ENCODE measurements at places on chromosomes 2 and 18.

GRCh38 chr2:237452861-237453260 is 34.2 kb upstream of the MLPH start:
- no peak for DNase-seq

DNA sequence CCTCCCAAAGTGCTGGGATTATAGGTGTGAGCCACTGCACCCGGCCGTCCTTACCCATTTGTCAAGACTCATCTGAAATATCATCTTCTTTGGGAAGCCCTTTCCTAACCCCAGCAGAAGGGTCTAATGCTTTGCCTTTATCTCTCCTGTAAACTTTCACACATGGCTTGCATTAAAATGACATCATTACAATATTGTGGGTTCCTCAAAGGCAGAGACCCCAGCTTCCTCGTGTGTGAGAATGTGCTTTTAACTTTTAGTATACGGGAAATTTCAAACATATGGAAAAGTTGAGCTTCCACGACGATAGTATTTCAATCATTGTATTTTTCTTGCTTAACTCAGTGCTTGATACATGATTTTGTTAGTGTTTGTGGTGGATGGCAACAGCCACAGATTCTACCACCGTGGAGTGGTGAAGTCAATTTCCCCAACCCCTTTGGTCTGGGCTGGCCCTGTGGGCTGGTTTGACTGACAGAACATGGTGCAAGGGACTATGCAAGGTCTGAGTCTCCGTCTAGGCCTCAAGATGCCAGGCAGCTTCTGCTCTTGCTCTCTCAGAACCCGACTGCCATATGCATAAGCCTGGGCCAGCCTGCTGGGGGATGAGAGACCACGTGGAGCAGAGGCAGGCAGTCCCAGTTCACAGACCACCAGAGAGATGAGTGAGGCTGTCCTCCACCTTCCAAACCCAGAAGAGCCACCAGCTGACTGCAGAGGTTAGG is 39.9 kb downstream of the NGEF start:
- no peak for DNase-seq

DNA sequence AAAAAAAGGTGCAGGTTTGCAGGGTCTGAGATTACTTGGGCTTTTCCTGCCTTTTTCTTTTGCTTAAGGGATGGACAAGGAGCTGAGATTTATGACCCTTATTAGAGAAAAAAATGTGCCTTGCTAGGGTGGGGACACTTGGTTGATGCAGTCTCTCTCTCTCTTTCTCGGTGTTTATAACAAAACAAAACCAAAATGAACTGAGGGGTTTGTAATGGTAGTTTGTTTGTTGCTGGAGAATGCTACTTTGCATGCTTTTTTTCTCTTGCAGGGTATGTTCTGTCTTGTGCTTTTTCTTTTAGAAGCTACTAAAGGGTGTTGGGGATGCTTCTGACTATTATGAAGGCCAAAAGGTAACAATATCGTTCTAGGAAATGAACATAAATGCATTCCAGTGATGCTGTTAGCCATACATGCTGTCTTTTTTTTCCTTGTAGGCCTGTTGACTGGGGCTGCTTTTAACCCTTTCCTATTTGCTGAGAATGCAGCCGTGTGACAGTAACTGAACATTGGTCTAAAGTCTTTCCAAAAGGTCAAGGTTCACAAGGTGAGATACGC is 435 bp downstream of the ZNF532 start:
- DNase-seq = no peak

DNA sequence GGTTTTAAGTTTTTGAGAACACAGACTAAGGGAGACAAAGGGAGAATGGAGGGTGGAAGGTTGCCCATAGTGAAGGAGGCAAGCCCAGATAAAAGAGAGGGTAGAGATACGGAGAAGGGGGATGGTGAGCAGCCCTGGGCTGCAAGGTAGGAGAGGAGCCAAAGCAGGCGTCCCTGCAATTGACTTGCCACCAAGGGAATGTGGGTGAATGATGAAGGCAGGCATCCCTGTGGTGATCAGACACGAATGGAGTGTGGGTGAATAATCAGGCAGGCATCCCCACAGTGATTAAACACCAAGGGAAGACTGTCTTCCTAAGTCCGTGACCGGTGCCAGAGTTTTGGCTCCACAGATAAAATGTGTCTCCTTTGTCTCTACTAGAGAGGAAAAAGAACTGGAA is 16.5 kb upstream of the ALPK2 start:
- DNase-seq = no peak

DNA sequence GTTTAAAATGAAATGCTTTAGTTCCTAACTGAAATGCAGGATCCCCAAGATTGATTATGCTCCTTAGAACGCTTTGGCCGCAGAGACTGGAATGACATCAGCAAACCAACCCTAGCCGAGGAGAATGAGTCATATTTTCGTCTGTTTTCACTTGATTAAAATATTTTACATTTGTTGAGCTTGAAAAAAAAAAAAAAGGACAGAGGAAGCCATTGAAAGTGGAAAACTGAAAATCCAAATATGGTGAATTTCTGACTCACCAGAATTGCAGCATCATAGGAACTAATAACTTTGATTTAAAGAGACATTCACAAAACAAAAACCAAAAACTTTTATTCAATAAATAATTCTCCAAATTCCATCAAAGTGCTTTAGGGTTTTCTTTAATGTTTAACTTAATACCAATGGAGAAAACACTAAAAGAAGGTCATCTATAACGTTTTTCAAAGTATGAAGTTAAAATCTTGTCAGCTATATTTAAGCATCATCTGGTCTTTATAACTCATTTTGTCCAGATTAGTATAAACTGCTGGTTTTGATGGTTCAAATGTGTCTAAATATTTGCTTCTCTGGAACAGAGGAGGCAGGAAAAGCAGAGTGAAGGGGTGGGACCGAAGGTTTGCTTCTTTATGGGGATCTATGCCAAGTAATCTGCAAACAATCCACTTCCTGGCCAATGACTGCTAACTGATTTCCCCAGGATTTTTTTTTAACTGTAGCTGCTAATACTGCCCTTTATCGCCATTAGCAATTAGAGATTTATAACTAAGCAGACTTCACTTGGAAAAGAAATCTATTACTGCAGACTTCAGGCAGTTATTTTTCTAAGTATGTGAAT is 30.9 kb upstream of the COL5A2 start:
- no peak for DNase-seq

GRCh38 chr2:36361396-36361795 is 5.8 kb downstream of the CRIM1 start:
- DNase-seq = no peak

GRCh38 chr2:230660294-230661060 is 52.2 kb upstream of the CAB39 start:
- no peak for DNase-seq

DNA sequence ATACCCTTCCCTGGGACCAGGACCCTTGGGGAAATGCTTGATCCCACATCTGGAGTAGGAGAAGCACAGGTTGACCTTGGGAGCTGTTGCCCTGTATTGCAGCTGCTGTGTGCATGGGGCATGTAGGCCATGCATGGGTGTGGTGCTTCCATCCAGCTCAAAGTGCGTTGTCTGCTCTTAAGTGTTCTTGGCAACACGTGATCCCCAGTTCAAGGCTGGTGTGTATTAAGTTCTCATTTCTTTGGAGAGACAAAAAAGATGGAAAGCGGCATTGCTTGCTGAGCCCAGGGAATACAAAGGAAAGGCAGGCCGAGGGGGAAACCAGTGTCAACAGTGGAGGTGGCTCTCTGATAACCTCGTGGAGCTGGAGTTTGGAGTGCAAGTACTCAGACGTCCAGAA is 110.7 kb downstream of the RTP5 start:
- DNase-seq = no peak

Measured in T-helper 22 cell (primary cell).